ENCODE measurements at places on chromosomes 1 and 21.
A peak's percentile ranks its signal among the peaks of the same experiment; 100 is the strongest.

GRCh38 chr1:58439946-58440345 is 106.6 kb downstream of the OMA1 start:
- no peaks in the 10 kb centered on the region for H3K27me3 ChIP-seq
- no peak overlapping the region for H3K27ac ChIP-seq
- H3K4me3 ChIP-seq = no peak overlapping the region
- no peaks in the 10 kb centered on the region for H3K36me3 ChIP-seq
- DNase-seq = no peak
- H3K4me1 ChIP-seq = no peaks in the 10 kb centered on the region

GRCh38 chr1:208093754-208094719 is 150.1 kb downstream of the PLXNA2 start:
- DNase-seq = peak; percentile 74
- no peaks in the 10 kb centered on the region for H3K4me1 ChIP-seq
- no peak overlapping the region for H3K4me3 ChIP-seq

DNA sequence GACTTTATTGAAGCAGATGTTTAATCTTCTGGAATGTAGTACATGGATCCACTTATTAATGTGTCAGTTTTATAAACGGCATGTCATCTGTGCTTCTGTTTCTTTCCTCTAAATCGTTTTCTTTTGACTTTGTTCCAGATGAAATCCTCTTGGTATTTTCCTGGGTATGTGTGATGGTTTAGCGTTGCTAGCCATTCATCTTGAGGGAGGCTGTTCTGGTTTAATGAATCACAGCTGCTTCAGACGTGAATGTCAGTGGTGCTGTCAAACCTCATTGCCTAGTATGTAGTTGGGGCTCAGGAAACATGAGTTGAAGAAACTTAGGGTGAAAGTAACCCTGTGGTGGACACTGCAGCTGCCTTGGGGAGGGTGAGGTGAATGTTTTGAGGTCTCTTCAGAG is 33.2 kb downstream of the KCNK1 start:
- no peak overlapping the region for H3K4me3 ChIP-seq
- H3K27me3 ChIP-seq = no peaks in the 10 kb centered on the region
- no peak overlapping the region for H3K27ac ChIP-seq
- no peak for DNase-seq
- H3K36me3 ChIP-seq = no peaks in the 10 kb centered on the region

DNA sequence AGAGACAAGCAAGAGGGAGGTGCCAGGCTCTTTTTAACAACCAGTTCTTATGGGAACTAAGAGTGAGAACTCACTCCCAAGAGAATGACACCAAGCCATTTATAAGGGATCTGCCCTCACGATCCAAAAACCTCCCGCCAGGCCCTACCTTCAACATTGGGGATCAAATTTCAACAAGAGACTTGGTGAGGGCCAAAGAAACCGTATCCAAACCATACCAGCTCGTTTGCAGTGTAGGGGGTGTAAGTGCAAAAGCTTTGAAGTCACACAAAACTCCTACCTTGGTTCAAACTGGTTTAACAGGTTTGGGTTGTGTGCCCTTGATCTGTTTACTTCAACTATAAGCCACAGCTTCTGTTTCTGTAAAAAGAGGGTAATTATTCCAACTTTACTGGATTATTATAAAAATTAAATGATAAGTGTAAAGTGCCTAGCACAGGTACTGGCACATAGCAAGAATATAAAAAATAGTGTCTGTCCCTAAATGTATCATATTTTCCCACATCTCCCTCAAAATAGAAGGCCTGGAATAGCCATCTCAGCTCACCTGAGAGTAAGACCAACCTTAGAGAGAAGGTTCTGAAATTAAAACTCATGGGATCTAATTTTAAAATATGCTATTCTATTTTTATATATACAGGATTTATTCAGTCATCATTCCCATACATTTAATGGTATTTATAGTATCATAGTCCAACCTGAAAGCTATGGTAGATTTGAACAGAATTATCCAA is 7.0 kb upstream of the USP25 start:
- no peak overlapping the region for H3K27ac ChIP-seq
- H3K4me3 ChIP-seq = no peak overlapping the region
- no peaks in the 10 kb centered on the region for H3K4me1 ChIP-seq

DNA sequence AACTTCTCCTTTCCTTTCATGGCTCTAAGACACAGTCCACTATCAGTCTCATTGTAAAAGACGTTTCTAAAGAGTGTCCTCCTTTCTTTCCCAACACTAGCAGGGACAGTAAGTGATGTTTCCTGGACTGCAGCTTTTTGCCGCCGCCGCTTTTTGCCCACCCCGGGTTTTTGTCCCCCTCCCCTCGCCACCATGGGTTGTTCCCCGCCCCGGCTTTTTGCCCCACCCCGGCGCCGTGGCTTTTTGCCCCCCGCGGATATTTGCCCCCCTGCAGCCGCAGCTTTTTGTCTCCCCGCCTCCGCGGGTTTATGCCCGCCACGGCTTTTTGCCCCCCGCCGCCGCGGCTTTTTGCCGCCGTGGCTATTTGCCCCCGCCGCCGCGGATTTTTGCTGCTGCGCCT is 95.2 kb downstream of the TPTE start:
- H3K4me3 ChIP-seq = no peak overlapping the region
- H3K4me1 ChIP-seq = no peaks in the 10 kb centered on the region
- H3K36me3 ChIP-seq = no peaks in the 10 kb centered on the region
- H3K27ac ChIP-seq = no peak overlapping the region

GRCh38 chr1:38941527-38942019 is at the start of gene RHBDL2:
RHBDL2 (minus strand) TSS chr1:38941830; CDS start chr1:38919212, 22,618 bp downstream.
- peak within 1 kb of the TSS; percentile 80 for H3K27ac ChIP-seq
- H3K4me3 ChIP-seq = peak within 1 kb of the TSS; percentile 47
- no peaks in the 10 kb centered on the region for H3K4me1 ChIP-seq
- H3K36me3 ChIP-seq = no peaks in the 10 kb centered on the region
- no peaks in the 10 kb centered on the region for H3K27me3 ChIP-seq
- peak; percentile 91 for DNase-seq

DNA sequence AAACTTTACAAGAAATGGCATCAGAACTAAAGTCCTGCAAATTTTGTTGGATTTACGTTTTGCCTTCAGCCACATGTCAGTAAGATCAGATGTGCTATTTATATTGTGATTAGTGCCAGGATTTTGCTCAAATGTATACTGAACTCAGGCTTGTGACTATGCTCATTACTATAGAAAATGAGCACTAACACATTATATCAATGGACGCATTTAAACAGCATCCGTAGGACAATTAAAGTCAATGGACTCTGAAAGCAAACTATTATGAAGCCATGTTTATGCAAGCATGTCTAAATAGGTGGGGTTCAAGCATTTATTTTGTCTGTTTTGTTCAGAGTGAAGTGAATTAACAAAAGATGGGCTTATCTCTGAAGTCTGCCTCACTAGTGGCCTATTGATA is 20.6 kb upstream of the DDAH1 start:
- H3K27me3 ChIP-seq = no peaks in the 10 kb centered on the region
- H3K36me3 ChIP-seq = no peaks in the 10 kb centered on the region
- no peak overlapping the region for H3K27ac ChIP-seq

- peak overlapping the region; percentile 92 for H3K27ac ChIP-seq
- H3K27me3 ChIP-seq = no peaks in the 10 kb centered on the region
- H3K36me3 ChIP-seq = no peaks in the 10 kb centered on the region
- H3K4me1 ChIP-seq = peaks cover 8% of the 10 kb centered on the region
Observed at GRCh38 chr1:45304311-45305081, 22.2 kb upstream of the HPDL start.

GRCh38 chr1:15598436-15598835 is 13.6 kb upstream of the AGMAT start:
- DNase-seq = no peak
- no peak overlapping the region for H3K4me3 ChIP-seq
- no peaks in the 10 kb centered on the region for H3K36me3 ChIP-seq
- no peak overlapping the region for H3K27ac ChIP-seq

GRCh38 chr1:83596331-83596730 is 402.6 kb downstream of the TTLL7 start:
- H3K27me3 ChIP-seq = no peaks in the 10 kb centered on the region
- H3K27ac ChIP-seq = no peak overlapping the region
- DNase-seq = no peak
- H3K4me1 ChIP-seq = no peaks in the 10 kb centered on the region
- H3K36me3 ChIP-seq = no peaks in the 10 kb centered on the region

GRCh38 chr1:19525607-19526545 is 40.5 kb upstream of the CAPZB start:
- no peak overlapping the region for H3K4me3 ChIP-seq
- H3K4me1 ChIP-seq = no peaks in the 10 kb centered on the region
- no peak for DNase-seq

GRCh38 chr1:54277451-54278341 is 77.7 kb downstream of the MRPL37 start:
- H3K4me3 ChIP-seq = no peak overlapping the region
- DNase-seq = peak; percentile 70
- peak overlapping the region; percentile 83 for H3K27ac ChIP-seq
- H3K4me1 ChIP-seq = peaks cover 22% of the 10 kb centered on the region

DNA sequence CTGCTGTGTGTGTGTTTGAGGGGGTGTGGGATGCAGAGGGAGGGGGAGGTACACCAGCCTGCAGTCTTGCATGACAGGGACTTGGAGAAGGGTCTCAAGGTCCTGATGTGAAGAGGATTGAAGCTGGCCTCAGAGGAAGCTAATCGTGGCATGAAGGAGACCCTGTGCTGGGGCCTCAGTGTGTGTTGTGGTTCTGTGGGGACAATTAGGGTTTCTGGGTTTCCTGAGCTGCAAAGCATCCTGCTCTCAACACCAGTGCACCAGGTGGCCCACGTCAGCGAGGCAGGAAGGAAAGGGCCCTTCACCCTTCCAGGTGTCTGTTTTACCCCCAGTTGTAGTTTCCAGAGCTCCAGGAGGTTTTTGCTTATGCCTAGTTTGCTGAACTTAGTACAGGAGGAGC is 52.8 kb downstream of the TENT5C start:
- H3K4me1 ChIP-seq = peaks cover 5% of the 10 kb centered on the region
- no peak overlapping the region for H3K4me3 ChIP-seq
- no peak for DNase-seq
- no peaks in the 10 kb centered on the region for H3K36me3 ChIP-seq

GRCh38 chr1:58773406-58773840 is 10.4 kb downstream of the JUN start:
- H3K4me3 ChIP-seq = no peak overlapping the region
- H3K36me3 ChIP-seq = no peaks in the 10 kb centered on the region
- no peaks in the 10 kb centered on the region for H3K4me1 ChIP-seq
- no peaks in the 10 kb centered on the region for H3K27me3 ChIP-seq
- no peak overlapping the region for H3K27ac ChIP-seq

DNA sequence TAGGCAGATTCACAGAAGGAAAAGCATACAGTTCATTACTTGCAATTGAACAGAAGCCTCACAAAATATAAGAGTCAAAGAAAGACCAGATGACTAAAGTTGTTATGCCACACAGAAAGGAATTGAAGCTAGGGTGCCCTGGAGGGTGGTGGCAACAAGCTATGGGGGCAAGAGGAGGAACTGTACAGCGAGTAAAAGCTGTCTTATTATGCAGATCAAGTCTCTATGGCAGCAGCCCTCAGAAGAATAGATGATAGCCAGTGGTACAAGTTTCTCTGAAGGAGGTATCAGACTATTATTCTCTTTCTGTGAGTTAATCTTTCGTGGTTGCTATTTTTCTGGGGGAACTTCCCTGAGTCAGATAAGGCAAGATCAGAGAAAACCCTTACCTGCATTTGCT is 72.2 kb downstream of the C21orf91 start:
- no peak overlapping the region for H3K4me3 ChIP-seq
- no peaks in the 10 kb centered on the region for H3K4me1 ChIP-seq
- no peak overlapping the region for H3K27ac ChIP-seq

DNA sequence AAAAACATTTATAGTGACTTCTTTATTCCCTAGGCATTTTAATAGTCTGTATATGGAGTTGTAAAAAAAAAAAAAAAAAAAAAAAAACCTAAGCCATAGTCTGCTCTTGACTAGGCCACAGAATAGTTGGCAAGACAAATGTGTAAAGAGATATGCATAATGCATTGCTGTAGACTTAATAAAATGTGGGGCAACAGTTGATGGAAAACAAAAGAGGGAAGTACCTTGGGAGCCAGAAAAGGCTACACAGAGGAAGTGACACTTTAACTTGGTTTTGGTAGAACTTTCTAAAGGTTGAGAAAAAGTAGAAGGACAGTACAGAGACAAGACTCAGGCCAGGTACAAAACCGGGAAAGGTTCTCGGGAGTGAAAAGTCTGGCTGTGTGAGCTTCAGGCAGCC is 802.9 kb upstream of the ADAMTS5 start:
- no peak overlapping the region for H3K27ac ChIP-seq
- no peaks in the 10 kb centered on the region for H3K27me3 ChIP-seq
- H3K36me3 ChIP-seq = no peaks in the 10 kb centered on the region
- no peaks in the 10 kb centered on the region for H3K4me1 ChIP-seq
- DNase-seq = no peak

GRCh38 chr1:50724626-50725286 is 235.3 kb downstream of the FAF1 start:
- H3K36me3 ChIP-seq = no peaks in the 10 kb centered on the region
- no peaks in the 10 kb centered on the region for H3K4me1 ChIP-seq
- H3K27me3 ChIP-seq = no peaks in the 10 kb centered on the region

DNA sequence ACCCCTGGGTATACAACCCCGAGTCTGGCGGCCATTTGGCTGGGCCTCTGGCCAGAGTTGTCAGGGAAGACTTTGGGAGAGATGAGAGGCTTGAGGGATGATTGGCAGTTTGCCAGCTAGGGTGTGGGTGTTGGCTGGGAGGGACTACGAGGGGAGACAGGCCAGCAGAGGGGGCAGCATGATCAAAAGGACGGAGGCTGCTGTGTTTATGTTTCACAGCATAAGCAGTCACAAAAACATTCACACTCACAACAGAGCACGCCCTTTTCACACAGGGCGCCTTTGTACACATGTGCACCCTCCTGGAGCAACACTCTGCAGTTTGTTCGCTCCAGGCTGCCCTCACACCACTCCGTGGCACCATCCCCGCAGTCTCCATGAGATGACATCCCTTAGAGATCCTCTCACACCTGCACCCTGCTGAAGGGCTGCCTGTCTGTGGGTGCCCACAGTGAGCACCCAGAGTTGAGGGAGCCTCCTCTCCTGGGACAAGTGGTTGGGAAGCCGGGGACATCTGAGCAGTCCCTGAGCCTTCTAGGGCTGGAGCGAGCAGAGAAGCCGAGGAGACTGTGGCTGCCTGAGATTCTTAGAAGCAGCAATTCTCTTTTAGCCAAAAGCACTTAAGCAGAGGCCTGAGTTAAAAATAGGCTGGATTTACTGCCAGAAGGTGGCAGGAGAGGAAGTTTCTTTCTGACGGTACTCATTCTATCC is 15.4 kb downstream of the EFNA3 start:
- no peak overlapping the region for H3K4me3 ChIP-seq
- peaks cover 6% of the 10 kb centered on the region for H3K4me1 ChIP-seq
- DNase-seq = peak; percentile 49

- H3K4me3 ChIP-seq = no peak overlapping the region
- no peaks in the 10 kb centered on the region for H3K4me1 ChIP-seq
- H3K27ac ChIP-seq = no peak overlapping the region
- no peaks in the 10 kb centered on the region for H3K36me3 ChIP-seq
- DNase-seq = no peak
Observed at GRCh38 chr1:78587211-78587610, 33.0 kb upstream of the IFI44L start.

DNA sequence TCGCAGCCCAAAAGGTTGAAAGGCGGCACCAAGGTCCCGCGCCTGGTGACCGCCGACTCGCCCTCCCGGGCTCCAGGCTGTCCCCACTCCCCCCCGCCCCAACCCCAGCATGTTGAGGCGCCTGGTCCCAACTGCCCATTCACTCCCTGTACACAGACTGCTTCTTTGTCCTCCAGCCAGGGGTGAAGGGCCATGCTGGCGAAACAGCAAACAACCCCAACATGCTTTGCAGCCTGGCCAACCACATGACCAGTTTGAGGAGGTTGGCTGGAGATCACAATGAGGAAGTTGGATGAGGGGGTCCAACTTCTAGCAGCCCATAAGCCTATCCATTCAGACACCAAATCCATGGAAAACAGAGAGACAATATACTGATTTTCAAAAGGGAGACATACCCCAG is 13.5 kb downstream of the PDE9A start:
- no peaks in the 10 kb centered on the region for H3K36me3 ChIP-seq
- no peaks in the 10 kb centered on the region for H3K27me3 ChIP-seq
- H3K27ac ChIP-seq = no peak overlapping the region
- DNase-seq = no peak
